Stimulated activated CD4-positive, alpha-beta T cell treated with anti-CD3 and anti-CD28 coated beads, Interleukin-1b, Interleukin-23, amount 100 ng/mL, for 1 hour (primary cell): ENCODE measurements at places on chromosomes 6 and 20.

DNA sequence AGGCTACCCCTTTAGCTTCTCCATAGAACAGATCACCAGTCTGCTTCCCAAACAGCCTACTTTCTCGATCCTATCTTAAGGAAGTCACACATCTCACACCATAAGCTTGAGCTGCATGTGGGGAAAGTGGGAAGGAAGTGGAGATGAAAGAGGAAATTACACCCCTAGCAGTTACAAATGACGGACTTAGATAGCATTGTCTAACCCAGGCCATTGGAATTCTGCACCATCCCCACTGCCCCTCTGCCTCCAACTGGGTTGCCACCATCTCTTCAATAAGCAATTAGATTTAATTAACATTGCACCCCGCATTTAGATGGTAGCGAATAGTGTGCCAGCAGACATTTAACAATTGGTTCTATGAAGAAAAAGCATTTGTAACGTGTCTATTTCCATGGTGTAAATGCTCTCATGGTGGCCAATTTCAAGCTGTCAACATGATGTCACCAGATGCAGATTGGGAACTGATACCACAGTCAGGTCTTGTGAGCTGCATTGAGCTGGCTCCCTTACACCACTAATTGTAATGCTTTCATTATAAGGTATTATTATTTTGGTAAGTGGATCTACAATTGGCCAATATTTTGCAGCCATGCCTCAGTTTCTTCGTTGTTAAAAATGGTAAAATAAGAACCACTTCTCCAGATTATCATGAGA lies 124.7 kb downstream of the CD24 start:
- DNase-seq = no peak

DNA sequence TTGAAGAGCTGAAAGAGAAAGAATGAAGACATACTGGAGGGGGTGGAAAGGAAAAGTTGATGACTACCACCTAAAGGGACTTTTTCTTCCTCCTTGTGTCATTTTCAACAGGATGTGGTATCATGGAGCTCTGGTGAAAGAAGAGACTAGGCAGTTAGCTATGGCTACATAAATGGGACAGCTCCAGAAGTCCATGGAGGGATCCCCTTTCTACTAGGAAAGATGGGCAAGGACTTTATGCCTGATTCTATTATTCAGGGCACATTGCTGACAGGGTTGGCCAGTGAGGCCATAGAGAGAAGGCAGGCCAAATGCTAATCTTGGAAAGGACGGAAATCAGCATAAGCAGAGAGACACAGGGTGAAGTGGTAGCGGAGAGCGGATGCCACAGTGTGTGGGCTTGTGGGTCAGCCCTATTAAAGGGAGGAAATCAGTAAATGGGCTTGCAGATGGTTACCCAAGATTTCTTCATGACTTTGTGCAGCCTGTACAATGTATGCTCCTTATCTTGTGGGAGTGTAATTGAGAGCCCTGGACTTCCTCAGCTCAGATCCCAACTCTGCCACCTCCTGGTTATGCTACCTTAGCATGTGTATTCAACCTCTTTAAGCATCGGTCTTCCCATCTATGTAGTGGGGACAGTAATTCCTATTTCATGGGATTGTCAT lies 77.4 kb upstream of the TMEM170B start:
- DNase-seq = no peak

- no peak for DNase-seq
Measured at GRCh38 chr6:156864557-156864956, 87.4 kb downstream of the ARID1B start.

DNA sequence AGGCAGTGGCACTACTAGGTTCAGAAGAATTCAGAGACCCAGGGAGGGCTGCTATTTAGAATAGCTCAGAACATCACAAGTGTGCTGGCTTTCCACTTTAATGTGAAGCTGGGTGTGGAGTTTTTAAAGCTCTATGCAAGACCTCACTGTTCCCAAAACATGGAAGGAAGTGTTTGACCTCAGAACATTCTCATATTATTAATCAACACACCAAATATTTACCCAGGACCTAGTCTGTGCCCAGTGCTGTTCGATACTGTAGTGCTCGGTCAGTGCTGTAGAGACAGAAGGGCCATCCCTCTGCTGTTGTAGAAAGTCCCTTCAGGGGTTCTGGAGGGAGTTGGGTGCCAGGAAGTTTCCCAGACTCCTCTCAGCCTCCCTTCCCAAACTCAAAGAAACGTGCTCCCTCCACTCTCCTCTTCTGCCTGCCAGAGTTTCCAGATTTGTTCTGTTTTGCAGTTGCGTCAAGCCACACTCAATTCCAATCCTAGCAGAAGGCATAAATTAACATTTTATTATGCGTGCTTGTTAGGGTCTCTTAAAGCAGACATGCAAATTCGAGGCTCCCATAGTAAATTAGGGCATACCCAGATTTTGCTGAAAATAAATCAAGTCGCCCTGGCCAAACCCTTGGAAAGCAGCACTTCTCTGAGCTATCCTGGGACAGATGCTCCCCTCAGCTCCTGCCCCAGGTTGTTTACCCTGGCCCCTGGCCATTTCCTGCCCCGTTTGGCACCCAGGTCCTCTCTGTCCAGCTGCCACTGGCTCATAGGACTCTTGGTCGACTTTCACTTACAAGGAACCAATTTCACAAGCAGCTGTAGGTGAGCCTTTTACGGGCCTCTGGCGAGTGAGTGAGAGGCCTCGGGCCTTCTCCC lies 248.6 kb downstream of the HIVEP2 start:
- no peak for DNase-seq

DNA sequence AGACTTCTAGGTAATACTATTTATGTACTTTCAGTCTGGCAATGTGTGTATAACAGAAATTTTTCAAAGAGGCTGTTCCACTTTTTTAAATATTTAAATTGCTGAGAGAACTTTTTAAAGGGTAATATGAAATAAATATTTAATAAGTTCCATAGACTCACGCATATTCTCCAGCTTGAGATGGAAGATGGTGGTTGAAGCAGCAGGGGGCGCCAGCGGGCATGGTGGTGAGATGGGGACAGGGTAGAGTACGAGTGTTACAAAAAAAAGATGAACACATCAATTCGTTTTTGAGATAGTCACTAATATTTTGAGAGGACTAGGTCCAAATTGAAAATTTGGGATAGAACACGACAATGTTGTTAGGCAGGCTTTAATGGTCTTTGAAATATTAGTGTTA lies 68.4 kb downstream of the RSPO3 start:
- peak; percentile 46 for DNase-seq

- no peak for DNase-seq
Measured at GRCh38 chr6:80566361-80566760, 459.9 kb downstream of the BCKDHB start.

DNA sequence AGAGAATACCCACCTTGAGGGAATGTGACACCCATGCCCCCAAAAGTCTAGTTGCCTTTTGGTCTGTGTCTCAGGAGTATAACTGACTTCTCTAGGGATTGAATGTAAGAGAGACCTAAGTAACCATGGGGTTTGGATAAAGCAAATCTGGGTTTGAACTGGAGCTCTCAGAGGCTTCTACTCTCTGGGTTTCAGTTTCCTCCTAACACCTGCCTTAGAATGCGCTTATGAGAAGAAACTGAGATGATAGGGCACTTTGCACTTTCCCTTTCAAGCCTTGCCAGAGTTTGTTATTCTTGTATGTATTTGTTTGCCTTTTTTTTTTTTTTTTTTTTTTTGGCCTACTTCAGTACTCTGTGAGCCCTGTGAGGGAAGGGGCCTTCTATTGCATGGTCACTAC lies 19.4 kb downstream of the SDHAF4 start:
- no peak for DNase-seq

GRCh38 chr6:108616544-108616943 lies 55.8 kb downstream of the FOXO3 start:
- no peak for DNase-seq

DNA sequence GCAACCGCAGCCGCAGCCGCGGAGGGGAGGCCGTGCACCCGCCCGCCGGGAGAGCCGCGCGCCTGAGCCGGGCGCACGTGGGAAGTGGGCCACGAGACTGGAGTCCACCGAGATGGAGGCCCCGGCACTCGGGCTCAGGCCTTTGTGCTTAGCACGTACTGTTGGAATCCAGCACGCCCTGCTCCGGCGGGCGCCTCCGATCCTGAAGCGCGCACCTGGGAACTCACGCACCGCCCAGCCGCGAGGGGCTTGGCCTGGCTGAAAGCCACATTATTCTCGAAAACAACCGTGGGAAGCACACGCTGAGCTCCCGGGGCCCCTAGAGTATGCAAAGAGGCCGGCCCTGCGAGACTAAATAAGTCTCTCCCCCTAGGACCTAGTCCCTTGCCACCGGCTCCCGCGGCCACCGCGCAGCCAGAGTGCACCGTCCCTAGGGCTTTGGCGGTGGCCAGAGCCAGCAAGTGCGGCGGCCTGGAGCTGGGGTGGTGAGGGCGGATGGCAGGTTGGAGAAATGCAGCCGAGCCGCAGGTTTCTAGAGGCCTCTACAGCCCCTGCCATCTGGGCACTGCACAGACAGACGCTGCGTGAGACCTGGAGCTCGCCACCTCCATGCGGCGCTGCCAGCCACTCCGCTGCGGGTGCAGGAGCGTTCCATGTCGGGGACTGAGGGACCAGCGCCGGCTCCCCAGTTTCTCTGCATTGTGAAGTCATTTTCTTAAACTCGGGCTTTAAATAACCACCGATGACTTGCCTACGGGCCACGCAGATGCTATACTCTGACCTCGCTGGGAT lies 42.0 kb upstream of the LY86 start:
- no peak for DNase-seq
